ENCODE measurements at places on chromosomes 3 and 15.
A peak's percentile ranks its signal among the peaks of the same experiment; 100 is the strongest.

- peak; percentile 73 for DNase-seq
These were observed 1.2 kb downstream of the KLF13 start for GRCh38 chr15:31327669-31328427.

GRCh38 chr15:90463381-90463780 is 66.3 kb upstream of the CRTC3 start:
- no peak for DNase-seq

DNA sequence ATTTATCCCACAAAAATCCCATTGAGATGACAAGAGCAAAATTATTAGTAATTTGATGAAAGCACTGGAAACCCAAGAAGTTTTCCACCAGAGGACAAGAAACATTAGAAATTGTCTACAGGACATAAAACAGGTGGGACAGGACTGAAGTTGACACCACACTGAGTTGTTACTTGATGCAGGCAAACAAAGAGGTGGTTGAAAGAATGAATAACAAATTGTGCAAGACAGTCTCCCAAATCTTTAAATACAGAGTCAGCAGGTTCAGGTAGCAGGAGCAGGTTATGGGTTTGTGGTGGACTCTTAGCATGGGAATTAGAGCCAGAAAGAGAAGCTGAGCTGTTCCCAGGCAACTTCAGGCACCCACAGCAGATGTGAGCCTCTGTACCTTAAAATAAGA is 30.3 kb upstream of the ARRDC4 start:
- DNase-seq, result no peak

- DNase-seq, result no peak
These were observed 28.4 kb upstream of the SMAD3 start for GRCh38 chr15:67036775-67037555.

DNA sequence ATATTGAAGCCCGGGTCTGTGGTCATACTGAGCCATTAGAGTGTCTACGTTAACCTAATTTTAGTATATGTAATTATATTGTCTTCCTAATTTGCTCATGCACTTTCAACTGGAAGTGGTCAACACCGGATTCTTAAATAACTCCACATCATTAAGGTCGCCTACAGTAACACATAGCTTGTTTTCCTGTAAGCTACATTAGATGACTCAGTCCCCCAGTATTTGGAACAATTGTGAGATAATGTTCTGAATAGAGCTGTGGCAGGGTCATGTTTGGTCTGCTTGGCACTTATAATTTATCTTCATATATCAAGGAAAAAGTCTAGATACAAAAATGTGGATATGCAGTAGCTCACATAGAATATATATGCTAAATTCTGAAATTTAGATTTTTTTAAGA is 486.2 kb downstream of the IGSF11 start:
- no peak for DNase-seq

- no peak for DNase-seq
These were observed 227.4 kb upstream of the CMC1 start for GRCh38 chr3:28013864-28014473.

DNA sequence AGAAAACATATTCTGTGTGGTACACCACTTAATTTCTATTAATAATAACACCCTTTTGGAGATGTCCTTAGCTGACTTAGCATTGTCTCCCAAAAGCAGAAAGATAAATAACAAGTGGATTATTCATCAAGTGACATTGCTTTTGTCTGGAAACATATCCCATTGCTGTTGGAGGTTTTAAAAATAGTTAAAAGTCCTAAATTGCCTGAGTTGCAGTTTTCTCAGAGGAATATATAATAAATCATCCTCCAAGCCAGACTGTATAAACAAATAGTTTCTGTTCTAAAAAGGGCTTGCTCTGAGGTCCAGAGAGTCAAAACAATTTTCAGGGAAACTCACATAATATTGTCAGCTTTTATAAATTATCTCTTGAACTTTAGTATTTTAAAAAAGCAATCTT is 60.4 kb upstream of the CD96 start:
- no peak for DNase-seq

- DNase-seq, result no peak
These were observed 71.0 kb downstream of the RBM6 start for GRCh38 chr3:50010959-50011358.

DNA sequence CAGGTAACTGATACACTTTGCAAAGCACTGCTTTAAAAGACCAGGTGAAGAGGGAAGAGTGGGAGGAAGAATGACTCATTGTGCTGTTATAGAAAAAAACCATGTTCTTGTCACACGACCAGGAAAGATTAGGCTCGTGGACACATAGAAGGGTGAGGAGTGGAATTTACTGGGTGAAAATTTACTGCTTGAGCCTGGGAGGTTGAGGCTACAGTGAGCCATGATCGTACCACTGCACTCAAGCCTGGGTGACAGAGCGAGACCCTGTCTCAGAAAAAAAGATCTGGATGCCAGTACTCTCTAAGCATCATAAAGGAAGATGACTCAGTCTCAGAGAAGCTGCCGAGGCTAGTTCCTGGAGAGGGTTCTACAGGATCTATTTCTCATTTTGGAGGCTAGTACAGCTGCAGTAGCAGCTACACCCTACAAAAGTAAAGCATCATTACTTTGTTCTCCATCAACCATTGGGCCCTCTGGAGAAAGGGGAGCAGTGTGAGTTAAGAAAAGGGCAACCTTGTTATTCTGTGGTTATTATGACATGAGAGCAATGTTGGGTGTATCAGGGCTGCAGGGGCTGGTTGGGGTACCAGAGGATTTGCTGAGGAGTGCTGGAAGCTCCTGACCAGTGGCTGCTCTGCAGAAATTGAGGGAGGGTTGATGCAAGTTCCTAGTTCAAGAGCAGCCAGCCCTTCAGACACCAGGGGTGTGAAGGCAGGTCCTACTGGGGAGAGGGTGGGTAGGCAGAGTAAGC is 75.4 kb downstream of the CMTM8 start:
- DNase-seq, result no peak

- peak; percentile 65 for DNase-seq
These were observed 1.3 kb upstream of the HACD2 start for GRCh38 chr3:123586131-123586530.

DNA sequence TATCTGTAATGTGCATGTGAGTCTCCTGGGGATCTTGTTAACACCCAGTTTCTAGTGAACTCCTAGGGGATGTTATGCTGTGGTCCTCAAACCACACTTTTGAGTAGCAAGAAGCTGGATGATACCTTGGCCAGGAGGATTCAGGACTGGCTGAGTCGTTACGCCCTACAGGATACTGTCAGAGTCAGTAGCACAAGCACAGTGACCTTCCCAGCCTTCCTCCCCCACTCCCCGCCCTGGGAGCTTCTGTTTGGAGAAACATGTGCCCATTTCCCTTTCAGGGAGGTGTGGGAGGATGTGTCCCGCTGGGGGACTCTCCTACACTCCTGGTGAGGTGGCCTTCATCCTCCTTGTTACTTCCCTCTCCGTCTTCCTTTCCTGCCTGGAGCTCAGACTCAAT is 76.4 kb upstream of the TRPM1 start:
- DNase-seq, result no peak

DNA sequence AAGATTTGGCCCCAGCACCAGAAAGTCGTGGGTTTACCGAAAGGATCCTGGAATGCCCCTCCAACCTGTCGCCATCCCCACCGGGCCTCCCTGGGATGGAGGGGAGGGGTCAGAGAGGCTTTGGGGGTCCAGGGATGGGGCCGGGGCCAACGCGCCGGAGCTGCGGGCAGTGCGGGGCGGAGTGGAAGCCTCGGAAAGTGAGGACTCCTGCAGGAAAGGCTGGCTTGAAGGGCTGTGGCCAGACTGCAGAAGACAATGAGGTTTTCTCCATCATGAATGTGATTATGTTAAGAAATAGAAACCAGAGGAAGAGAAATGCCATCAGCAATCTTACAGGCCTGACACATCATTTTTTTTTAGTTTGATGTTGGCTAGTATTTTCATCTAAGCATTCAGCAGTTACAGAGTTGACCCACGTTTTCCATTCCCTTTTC is 738 bp downstream of the YEATS2 start:
- DNase-seq, result peak; percentile 45

- no peak for DNase-seq
These were observed 39.4 kb downstream of the AMOTL2 start for GRCh38 chr3:134334901-134335280.

DNA sequence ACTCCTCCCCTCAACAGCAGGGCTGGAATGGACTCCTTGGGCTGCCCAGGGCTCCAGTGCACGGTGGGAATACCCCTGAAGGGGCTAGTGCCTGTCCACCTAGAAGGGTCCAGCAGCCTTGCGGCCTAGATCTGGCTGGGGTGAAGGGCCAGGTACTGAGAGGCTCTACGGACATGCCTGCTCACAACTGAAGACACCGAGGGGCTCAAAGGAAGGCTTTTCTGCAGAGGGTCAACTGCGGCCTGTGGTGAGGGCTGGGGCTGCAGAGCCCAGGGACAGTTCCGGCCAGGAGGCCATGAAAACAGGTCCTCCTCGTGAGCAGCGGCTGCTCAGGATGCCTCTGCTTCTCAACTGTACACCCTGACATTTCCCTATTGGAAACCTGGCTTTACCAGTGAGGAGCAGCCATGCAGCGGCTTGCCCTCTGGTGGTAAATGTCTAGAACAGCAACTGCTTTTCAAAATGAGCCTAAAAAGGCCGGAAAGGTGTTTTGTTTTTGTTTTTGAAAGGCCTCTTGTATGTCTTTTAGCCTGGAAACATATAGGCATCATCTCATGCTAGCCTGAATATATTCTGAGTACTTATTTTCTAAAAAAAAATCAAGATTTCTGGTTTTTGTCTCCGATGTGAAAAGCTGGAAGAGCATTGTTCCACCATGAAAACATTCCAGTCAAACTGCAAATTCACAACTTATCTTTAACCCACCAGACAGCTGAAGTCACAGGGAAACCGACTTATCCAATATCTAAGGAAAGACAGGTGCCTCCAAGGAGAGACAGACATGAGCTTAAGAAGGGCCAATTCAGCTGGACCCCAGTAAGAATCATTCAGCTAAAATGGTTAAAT is 163.4 kb downstream of the KLF13 start:
- DNase-seq, result peak; percentile 82

GRCh38 chr3:30641416-30642251 is 35.2 kb downstream of the TGFBR2 start:
- no peak for DNase-seq

- no peak for DNase-seq
These were observed 31.3 kb upstream of the TMEM115 start for GRCh38 chr3:50390508-50391224.

DNA sequence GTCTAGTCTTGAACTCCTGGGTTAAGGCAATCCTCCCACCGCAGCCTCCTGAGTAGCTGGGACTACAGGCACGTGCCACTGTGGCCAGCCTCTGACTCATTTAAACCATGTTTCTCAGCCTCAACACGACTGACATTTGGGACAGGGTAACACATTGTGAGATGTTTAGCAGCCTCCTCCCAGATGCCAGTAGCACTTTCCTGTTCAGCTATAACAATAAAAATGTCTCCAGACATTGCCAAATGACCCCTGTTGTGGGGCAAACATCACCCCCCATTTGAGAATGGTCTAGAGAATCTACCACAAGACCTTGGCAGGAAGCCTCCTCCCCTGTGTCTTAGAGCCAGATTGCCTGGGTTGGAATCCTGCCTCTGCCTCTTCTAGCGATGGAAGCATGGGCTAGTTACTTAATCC is 8.4 kb downstream of the TMEM40 start:
- no peak for DNase-seq

DNA sequence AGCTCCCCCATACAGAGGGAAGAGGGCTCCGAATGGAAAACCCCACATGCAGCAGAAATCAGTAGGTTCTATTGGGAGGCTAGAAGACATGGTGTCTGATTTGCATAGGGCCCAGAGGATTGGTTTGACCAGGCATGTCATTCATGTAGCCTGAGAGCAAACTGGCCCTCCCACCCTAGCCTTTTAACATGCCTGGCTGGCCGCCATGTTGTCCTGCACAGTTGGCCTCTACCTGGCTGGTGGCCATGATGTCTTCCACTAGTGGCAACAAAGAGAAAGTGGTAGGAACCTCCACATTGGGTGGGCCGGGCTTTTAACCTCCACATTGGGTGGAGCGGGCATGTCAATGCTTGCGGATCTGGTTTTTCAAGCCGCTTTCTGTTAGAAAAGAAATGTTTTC is 312.1 kb downstream of the TAFA4 start:
- DNase-seq, result no peak

GRCh38 chr3:15998911-15999310 is 175.6 kb upstream of the GALNT15 start:
- no peak for DNase-seq

DNA sequence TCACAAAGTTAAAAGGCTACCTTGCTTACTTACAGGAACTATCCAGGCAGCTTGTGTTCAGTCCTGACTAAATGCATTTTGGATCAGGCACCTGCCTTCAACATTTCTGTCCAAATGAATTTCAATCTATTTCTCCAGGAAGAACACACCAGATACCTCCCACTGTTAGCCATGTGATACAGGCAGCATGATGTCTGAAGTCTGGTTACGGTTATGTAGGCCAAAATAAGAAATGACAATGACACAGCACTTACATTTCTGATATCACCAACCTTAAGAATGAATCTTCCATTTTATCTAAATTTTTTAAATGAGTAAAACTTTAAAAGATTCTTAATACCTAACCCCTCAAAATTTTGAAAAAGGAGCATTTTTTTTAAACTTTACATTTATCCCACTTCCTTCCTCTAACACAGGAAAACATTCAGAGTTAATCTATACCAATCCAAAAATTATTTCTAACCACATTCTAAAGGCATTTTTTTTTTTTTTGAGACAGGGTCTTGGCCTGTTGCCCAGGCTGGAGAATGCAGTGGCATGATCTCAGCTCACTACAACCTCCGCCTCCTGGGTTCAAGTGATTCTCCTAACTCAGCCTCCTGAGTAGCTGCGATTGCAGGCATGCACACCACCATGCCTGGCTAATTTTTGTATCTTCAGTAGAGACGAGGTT is at the start of gene MAP4:
MAP4 (minus strand) TSS at position 116 of the 673 bp plus-strand sequence. CDS start 17,556 bp downstream, outside the sequence.
- no peak for DNase-seq

DNA sequence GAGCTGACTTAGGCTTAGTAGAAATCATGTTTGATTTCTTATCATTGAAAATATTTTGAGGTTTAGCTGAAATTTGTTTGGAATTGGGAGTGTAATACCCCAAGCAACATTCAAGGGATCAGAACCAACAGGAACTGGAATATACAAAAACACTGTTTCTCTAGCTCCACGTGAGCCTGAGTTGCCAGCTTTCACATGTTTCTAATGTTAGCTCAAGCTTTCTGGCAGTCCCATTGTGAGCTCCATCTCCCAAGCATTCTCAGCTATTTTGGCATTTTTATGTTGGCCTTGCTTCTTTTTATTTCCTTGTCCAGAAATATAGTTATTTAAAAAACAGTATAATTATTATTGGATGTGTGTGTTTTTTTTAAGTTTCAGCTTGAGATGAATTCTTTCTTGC is 427.1 kb upstream of the DPH6 start:
- no peak for DNase-seq

DNA sequence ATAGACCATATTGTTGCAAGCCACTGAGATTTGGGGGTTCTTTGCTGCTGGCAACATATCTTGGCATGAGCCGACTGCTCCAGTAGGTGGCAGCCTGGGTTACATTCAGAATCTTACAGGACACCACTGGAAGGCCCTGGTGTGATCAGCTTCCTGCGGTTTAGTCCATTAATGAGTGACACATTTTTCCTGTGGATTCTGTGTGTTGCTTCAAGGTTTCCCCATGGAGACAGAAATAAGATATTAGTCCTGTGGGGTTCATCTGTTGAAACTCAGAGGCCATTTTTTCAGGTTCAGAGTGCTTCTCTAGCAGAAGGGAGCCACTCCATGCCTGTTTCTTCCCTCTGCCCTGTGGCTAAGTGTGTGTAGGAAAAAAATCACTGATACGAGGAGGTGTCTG is 116.2 kb downstream of the MFSD1 start:
- DNase-seq, result peak; percentile 38

- DNase-seq, result no peak
These were observed 3.1 kb upstream of the CHRNA3 start for GRCh38 chr15:78623786-78624497.
